ENCODE measurements at places on chromosomes 4 and X. TPM values are rescaled to one million over a fixed set of nuclear protein-coding genes. Genes with fewer than 3 reads are reported as not detected.

GRCh38 chrX:94288972-94289371 lies 615.0 kb downstream of the FAM133A start:
- DNase-seq, result no peak

- DNase-seq, result no peak
Measured at GRCh38 chr4:146159384-146160058, 16.0 kb upstream of the LSM6 start.

- DNase-seq, result no peak
Measured at GRCh38 chrX:136819031-136819703, 38.4 kb upstream of the ARHGEF6 start.

GRCh38 chrX:12991575-12991974 lies 16.7 kb downstream of the TMSB4X start:
- no peak for DNase-seq

DNA sequence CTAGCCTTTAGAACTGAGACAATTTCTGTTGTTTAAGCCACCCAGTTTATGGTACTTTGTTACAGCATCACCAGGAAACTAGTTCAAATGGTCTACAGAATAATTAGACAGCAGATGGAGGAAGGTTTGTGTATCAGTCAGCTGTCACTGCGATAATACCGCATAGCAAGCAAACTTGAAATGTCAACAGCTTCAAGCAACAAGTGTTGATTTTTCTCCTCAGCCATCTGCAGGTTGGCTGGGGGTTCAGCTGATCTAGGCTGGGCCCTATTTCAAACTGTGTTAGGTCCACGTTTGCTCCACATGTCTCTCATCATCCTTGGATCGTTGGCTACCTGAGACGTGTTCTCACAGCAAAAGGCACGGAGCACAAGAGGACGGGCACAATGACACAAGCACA lies 19.2 kb upstream of the PHEX start:
- no peak for DNase-seq

- DNase-seq, result no peak
Measured at GRCh38 chr4:1247864-1248244, 1.1 kb downstream of the CTBP1 start.

DNA sequence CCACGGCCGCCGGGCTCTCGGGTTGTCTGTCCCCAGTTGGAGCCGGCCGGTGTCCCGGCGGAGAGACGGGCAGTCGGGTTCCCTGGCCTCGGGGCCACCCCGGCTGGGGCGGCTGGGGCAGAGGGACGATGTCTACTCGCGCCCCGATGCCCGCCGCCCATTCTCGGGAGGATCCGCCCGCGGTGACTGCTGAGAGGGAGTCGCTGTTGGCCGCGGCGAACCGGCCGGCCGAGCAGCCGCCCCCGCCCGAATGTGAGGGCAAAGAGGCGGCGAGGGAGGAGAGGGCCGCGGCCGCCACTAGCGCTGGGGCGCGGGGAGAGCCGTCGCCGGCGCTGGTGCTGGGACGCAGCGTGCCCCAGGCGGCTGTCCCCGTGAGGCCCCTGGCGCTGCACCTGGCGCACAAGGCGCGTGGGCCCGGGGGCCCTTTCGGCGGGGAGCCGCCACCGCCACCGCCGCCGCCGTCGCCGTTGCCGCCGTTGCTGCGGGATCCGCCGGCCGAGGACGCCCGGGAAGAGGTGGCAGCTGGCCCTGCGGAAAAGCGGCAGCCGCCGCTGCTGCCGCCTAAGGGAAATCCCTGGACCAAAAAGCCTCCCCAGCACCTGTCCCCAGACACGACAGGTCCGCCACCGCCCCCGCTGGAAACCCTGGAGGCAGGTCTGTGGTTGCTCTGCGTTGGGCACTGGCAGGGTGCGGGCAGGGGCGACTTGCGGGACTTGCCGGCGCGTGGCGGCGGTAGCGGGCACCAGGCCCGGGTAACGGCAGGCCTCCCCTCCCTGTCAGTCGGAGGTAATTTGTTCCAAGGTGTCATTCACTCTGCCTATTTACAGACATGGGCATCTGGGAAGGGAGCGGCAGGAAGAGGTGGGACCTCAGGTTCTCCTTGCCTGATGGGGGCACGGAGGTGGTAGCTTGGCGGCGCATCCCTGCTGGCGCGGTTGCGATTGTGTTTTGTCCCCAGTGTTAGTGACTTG lies 739 bp downstream of the LARP1B start:
- peak; percentile 50 for DNase-seq

DNA sequence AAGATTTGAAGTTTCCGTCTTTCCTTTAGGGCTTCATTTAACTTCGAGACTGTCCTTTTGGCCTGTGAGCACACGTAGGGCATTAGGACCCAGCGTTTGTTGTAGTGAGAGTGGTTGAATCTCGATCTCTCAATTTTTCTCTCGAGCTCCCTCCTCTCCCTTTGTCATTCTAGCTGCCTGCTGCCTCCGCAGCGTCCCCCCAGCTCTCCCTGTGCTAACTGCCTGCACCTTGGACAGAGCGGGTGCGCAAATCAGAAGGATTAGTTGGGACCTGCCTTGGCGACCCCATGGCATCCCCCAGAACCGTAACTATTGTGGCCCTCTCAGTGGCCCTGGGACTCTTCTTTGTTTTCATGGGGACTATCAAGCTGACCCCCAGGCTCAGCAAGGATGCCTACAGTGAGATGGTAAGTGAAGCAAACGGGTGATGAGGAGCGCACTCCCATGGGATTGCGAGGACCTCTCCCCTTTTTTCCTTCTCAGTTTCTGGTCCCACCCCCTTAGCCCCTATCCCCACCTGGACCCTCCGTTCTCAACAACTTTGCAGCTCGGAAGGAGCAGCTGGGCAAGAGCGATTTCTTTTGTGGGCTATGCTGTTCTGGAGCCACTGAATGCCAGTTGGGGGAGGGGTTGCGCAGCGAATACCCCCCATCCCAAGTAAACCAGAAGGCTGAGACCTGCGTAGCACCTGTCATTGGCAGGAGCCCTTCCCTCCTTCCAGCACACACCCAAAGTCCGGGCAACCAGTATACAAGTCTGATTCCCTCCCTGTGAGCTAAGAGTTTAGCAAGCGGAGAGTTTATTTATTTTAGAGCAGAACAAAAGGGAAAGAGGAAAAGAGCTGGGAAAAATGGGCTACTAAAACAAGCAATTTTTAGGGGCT lies at the start of gene TMEM35A:
TMEM35A (plus strand) TSS at position 164 of the 883 bp plus-strand sequence; CDS start at position 288, 124 bp downstream.
- no peak for DNase-seq

GRCh38 chrX:14697451-14697850 lies 168.1 kb downstream of the GLRA2 start:
- no peak for DNase-seq

DNA sequence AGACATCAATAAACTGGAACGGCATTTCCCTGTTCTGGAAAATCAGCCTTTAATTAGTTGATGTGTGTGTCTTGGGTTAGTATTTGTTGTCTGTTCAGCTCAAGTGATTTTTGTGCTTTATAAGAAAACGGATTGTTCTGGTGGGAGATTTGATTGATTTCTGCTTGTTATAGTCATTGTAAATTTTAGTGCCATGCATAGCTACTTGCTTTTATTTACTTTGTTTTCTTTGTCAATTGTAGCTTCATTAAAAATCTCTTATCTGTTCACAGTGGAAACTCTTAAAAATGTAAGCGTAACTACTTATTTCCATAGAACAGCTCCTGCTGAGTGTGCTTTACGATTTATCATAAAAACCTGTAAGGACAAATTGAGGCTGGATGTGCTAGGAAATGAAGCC lies 253.2 kb downstream of the TENM3 start:
- DNase-seq, result no peak

GRCh38 chrX:150258463-150259430 lies 104.4 kb upstream of the MAMLD1 start:
- no peak for DNase-seq

DNA sequence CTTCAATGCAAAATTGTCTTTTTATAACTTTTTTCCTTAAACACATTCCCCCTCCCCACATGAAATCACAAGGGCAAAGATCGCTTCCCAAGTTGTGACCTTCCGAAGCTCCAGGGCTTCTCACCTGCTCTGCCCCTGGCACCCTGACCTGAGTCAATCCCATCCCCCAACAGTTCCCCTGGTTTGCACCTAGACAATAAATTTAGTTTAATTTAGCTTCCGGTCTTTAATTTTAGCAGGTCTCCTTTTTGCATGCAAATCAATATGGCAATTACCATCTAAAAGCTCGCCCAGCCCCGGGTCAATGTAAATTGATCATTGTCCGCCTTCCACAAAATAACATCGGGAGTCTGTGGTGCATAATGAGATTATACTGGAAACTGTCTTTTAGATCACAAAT lies 6.8 kb downstream of the BCOR start:
- no peak for DNase-seq

DNA sequence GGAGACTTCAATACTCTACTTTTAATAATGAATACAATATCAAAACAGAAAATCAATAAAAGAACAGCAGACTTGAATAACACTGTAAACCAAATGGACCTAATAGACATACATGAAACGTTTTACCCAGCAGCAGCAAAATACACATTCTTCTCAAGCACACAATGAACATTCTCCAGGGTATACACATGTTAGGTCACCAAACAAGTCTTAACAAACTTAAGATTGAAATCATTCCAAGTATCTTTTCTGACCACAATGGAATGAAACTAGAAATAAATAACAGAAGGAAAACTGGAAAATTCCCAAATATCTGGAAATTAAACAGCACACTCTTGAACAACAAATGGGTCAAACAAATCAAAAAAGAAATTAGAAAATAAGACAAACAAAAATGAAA lies 145.0 kb upstream of the CT83 start:
- DNase-seq, result no peak

GRCh38 chr4:6420036-6420435 lies 52.4 kb downstream of the PPP2R2C start:
- DNase-seq, result no peak

DNA sequence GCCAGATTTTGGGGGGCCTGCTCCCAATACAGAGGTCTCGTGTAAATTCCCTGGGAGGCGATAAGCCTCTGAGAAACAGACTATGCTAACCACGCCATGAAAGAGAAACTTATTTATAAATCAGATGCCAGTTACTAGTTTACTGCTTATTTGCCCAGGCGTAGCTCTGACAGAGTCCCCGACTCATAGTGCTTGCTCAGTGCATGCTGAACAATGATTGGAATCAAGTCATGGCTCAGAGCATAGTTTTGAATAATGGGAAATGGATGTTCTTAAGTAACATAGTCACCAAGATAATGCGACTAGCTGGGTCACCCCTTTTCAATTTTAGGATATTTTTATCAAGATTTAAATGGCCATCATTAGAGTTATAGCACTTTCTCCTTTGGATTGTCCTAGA lies 39.9 kb downstream of the HTT start:
- no peak for DNase-seq

GRCh38 chr4:156884183-156884582 lies 87.4 kb downstream of the PDGFC start:
- DNase-seq, result no peak

DNA sequence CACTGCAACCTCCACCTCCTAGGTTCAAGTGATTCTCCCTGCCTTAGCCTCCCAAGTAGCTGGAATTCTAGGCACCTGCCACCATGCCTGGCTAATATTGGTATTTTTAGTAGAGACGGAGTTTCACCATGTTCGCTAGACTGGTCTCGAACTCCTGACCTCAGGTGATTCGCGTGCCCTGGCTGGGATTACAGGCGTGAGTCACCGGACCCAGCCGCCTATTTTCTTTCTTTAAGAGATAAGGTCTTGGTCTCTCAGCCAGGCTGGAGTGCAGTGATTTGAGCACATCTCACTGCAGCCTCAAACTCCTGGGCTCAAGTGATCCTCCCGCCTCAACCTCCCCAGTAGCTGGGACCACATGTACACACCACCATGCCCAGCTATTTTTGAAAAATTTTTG lies 166.5 kb downstream of the DHRSX start:
- no peak for DNase-seq

GRCh38 chrX:78886550-78886949 lies 58.6 kb upstream of the P2RY10 start:
- peak; percentile 5 for DNase-seq

- no peak for DNase-seq
Measured at GRCh38 chr4:150694438-150694837, 112.5 kb downstream of the MAB21L2 start.

DNA sequence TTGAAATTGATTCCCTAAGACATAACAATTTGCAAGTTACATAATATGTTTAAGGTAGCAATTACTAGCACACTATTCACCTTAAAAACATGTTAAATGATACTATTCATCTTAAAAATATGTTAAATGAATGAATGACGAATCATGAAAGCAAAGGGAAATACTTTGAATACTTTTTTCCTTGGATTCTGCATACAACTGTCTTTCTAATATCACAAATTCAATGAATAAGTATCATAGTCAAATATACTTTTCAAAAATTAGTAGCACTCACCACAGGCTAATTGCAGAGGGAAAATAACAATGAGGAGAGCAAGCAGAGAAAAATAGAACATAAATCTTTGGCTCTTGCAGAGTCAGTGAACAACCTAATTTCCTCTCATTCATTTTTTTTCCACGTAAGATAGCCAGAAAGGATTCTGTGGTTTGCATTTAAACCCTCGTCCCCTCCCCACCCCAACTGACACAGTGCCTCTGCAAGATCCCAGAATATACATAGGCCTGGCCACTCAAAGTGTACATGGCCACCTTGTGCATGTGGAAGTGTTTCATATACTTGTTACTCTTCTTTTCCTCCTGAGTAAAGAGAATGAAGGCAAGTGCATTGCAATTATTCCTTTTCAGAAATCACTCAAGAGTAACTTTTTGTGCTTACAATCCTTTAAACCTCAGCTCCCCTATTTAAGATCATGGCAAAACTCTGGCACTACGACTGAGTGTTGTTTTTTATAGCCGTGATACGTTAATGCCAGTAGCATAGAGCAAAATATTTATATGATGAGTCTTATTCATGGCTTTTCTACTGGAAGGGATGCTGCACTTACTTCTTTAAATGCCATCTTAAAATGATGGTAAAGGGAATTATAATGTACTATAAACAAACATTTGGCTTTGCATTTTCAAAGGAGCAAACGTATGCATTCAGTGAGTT lies 236.4 kb downstream of the PDGFC start:
- no peak for DNase-seq

DNA sequence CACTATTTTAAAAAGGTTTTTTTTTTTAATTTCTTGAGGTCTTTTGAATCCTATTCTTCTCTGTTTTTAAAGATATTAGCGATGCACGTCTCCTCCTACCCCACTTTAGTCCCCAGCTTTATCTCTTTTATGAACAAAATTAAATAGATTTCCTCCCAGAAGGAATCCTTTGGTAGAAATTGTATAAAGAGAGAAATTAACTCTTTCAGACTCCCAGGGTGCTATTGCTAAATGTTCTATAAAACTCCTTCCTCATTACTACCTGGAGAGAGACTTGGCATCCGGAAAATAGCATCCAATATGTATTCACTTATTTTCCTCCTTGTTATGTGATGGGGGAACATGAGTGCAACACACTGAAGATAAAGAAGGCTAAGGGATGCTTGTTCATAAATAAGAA lies 16.5 kb upstream of the PACRGL start:
- no peak for DNase-seq

Gene FUNDC2
- 51.0 TPM for total RNA-seq

Gene APLN
- 0.10 TPM for total RNA-seq

Gene CT45A8
- not detected for total RNA-seq

Gene ATP8A1
- total RNA-seq, result 48.5 TPM

Gene SH2D1A
- 23.8 TPM for total RNA-seq

Gene LRIT3
- 0.35 TPM for total RNA-seq

Gene ZNF630
- 5.1 TPM for total RNA-seq

Gene SNCA
- total RNA-seq, result 0.49 TPM

Gene TLR8
- total RNA-seq, result 0.56 TPM

Gene HNRNPD
- total RNA-seq, result 225 TPM

Gene IL3RA
- 23.7 TPM for total RNA-seq

Gene F11
- total RNA-seq, result 0.64 TPM

Gene RASL11B
- total RNA-seq, result not detected

Gene HSD17B13
- total RNA-seq, result 0.34 TPM
